ENCODE measurements at places on chromosomes 5 and 9.

DNA sequence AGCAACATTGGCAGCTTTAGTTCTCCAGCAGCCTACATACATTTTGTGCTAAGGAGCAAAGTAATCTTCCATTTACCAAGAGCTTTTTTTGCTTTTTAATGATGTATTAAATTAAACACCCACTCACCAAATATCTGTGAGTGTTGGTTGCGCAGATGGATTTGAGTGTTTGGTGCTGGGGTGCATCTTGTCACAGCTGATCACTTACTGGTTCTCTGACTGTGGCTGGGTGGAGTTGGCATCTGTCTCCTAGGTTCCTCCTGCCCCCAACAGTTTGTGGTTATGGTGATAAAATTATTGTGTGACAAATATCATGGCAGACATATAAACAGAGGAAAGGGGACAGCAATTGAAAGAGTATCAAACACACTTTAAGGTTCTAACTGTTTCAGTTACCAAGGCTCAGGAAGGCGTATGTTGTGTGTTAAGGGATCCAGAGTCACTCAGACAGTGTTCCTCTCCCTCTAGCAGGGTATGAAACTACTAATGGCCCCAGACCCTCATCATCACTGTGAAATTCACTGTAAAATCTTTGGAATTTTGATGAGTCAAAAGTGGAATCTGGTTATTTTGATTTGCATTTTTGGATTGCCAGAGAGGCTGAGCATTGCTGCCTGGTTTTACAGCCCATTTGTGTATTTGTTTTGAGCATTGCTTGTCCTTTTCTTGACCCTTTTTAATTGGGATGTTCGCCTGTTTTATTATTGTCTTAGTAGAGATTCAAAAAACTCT lies 81.7 kb downstream of the PDE8B start:
- DNase-seq: no peak

DNA sequence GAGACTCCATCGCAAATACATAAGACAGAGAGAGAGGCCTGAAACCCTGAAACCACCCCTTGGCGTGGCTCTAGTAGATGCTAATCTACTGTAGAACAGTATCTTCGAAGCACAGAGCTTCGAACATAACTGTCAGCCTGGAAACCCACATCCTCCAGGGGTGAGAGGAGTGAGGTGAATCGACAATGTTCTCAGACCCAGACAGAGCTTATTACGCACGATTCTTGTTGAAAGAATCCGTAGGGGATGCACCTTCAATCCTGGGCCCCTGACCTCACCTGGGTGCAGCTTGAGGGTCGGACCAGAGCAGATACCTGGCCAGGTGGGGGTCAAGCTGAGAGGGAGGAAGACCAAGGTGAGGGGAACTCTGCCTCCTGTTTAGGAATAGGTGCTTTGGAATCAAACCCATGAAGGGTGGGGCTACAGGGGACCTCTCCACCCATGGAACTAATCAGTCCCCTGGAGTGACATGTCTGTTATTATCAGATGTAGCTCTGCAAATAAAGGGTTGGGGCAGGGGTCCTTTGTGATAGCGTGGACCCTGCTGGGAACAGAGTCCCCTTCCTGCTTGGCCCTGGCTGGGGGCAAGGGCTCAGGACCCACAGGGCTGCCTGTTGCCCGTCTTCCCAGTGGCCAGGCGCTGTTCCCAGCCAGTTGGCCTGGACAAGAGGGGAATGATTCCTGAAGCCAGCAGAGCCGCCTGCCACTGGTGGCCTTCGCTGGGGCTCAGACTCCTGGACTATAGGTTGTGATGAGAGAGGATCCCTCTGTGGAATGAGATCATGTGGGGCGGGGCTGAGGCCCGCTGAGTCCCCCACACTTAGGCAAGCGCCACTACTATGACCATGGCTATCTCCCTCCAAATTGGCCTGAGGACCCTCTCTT lies 41.2 kb downstream of the DBH start:
- DNase-seq: no peak

DNA sequence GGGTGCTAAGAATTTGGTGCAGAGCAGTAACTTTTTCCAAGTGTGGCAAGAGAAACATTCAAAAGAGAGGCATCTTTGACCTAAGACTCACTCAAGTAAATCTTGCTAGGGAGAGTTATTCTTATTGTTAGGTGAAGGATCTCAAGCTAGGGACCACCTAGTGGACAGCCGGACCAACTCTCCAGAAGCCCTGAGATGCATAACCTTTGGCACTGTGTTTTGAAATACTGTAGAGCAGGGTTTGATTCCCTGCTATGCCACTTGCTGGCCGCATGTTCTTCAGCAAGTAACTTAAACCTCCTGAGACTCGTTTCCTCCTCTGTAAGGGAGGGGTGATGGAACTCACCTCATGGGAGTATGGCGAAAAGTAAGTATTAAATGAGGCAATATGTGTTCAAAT lies 336.1 kb upstream of the ADAMTSL1 start:
- DNase-seq: no peak

DNA sequence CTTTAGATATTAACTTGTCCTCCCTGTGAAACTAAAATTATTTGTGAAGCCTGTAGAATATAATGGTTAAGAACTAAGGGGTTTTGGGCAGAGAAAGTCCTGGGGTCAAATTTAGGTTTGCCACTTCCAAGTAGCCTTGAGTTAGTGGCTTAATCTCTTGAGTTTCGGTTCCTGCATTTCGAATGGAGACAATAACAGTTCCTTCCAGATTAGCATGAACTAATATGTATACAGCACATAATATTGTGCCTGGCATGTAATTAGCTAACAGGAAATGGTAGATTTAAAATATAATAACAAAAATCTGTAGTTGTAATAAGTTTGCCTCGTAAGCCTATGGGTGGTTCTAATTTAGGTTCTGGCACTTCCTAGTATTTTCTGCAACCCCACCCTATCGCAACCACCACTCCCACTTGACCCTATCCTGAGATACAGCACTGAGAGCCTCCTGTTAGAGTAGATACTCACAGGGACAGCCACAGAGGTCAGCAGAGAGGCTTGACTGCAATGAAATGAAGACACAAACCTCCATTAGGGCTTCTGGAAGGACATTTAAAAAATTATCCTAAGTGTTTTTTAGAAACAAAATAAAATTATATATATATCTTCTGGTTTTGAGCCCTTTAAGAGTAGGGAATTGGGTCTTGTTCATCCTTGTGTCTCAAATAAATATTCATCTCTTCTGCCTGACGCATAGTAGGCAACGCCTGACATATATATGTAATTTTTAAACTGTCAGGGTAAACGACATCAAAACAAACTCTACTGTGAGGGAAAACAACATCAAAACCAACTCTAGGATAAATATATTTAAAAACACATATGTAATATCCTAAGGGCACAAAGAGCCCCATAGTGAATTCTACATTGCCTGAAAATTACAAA lies 8.5 kb downstream of the SPINK9 start:
- DNase-seq: no peak

DNA sequence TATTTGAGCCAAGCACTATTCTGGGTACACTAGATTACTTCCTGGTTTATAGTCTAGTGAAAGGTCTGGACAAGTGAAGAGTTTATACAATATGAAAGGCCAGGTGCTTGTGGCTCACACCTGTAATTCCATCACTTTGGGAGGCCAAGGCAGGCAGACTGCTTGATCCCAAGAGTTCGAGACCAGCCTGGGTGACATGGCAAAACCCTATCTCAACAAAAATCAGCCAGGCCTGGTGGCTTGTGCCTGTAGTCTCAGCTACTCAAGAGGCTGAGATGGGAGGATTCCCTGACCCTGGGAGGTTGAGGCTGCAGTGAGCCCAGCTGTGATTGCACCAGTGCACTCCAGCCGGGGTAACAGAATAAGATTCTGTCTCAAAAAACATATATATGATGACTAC lies 9.5 kb upstream of the TXNDC15 start:
- DNase-seq: no peak

DNA sequence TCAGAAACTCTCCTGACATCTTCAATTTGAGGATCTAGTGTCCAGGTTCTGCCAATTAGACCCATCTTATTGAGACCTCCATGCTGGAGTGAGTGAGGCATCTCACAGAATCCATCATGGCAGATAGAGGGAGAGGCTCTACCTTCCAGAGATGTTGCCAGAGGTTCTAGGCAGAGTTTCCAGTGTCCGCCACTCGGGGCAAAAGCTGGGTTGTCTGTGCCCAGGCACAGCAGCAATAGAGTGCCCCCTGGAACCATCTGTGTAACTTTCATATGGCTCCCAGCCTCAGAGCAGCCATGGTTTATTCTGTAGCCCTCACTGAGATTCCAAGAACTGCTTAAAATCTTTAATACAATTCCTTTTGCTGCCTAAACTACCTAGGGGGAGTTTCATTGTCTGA lies 16.6 kb upstream of the CCDC112 start:
- no peak for DNase-seq

GRCh38 chr5:32833663-32834062 lies 122.5 kb downstream of the NPR3 start:
- DNase-seq: no peak

DNA sequence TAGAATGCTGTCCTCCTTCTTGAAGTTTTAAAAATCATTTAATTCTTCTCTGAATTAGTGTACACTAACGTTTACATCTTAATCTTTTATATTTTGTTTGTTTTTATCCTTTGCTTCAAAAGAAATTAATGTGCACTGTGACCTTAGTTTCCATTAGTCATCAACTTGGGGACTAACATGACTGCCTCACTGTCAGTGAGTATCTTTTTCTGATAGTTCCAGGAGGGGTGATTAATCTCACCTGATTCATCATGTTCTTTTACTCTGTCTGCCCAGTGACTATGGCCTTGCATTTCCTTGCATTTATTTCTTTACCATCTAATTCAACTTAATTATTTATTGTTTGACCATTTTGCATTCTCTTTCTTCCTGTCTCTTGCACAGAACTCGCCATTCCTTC lies 33.4 kb upstream of the NR3C1 start:
- DNase-seq: no peak

DNA sequence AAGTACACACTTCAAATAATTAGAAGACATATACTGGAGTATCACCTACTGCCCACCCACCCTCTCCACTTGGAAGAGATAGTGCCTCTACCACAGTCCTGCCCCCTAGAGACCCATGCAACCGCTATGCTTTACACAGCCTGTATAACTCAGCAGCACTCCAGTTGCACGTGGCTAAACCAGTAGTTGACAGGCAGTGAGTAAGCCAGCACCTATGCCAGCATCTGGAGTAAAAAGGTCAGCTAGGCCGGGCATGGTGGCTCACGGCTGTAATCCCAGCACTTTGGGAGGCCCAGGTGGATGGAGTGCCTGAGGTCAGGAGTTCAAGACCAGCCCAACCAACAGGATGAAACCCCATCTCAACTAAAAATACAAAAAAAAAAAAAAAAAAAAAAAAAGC lies 356.4 kb downstream of the NR2F1-AS1 start:
- DNase-seq: no peak

DNA sequence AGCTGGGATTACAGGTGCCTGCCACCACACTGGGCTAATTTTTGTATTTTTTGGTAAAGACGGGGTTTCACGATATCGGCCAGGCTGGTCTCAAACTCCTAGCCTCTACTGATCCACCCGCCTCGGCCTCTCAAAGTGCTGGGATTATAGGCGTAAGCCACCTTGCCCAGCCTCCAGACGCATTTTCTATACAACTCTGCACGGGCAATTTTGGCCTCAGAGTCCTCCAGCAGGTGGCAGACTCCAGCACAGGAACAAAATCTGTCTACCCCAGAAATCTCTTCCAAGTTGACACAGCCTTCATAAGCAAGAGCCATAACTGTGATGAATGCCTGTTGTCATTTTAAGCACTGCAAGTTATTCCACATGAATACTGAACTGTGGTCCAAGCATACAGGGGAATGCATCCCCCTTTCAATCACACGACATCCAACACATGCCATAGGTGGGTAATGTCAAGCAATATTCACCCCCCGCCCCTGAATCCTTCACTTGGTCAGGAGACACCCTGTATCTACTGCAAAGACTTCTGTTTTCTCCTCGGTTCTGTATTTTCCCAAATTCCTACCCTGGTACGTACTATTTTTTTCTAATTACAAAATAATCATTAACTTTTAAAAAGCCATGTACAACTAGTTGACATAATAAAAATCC lies 50.8 kb downstream of the ALDH7A1 start:
- DNase-seq: peak; percentile 35

DNA sequence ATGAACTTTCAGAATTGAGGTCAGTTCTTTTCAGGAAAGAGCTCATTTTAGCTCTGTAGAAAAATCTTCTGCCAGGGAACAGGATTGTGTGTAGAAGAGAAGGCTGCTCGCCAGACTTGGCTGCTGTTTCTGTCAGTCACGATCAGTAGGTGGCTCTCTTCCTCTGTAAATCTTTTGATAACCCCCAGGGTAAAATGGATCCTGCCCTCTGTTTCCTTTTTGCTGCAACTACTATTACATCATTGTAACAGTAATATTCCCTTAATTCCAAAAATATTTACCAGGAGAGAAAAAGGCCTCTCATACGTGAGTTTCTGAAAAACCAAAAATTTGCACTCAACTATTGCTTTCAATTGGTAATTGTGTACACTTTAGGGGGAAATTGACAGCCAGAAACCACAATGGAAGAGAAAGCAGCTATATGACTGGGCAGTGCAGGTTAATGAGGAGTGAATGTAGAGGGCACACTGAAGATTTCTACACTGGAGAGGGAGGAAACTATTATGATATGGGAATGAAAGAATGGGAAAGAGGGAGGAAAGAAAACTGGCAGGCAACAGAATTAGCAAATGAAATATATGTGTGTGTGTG lies 12.3 kb downstream of the IFNA21 start:
- DNase-seq: peak; percentile 40

DNA sequence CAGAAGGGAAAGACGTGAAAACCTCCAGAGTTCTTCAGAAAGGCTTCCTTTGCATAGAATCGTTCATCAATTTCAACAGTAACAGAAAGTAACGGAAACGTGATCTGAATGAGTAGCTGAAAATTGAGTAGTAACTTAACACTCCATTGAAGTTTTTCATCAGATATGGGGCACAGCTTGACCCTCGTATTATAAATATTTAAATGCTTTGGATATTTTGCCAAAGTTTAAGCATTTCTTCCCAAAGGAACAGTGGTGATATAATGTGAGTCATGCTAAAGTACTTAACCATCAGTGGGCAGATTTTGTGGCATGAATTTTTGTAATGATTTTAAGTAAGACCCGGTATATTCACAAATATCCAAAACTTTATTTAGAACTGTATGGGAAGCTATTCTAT lies 67.4 kb upstream of the ADAMTS19 start:
- no peak for DNase-seq

DNA sequence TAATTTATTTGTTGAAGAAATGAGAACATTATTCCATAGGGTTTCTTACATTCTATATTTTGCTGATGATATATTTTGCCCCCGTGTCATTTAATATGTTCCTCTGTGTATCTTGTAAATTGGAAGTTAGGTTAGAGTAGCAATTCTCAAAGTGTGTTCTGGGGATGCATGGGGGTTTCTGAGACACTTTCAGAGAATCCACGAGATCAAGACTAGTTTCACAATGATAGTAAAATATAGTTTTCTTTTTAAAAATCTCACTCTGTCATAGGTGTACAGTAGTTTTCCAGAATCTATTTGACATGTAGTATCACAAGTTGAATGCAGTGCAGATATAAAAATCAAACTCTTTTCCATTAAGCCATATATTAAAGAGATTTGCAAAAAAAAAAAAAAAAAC lies 488.6 kb upstream of the SGCD start:
- DNase-seq: no peak
